ENCODE measurements at places on chromosomes 11 and 22.

GRCh38 chr22:49662681-49663080, 165.0 kb downstream of the BRD1 start:
- DNase-seq: peak; percentile 54

GRCh38 chr11:47768101-47768612, 1.0 kb upstream of the FNBP4 start:
- peak; percentile 75 for DNase-seq

- no peak for DNase-seq
Measured at GRCh38 chr11:16154715-16155396, 201.5 kb downstream of the SOX6 start.

GRCh38 chr11:57800444-57801182, 39.0 kb downstream of the CTNND1 start:
- DNase-seq: no peak

GRCh38 chr22:21582801-21583740, 15.6 kb downstream of the UBE2L3 start:
- DNase-seq: no peak

- no peak for DNase-seq
Measured at GRCh38 chr11:1667906-1668305, 29.1 kb upstream of the KRTAP5-6 start.

DNA sequence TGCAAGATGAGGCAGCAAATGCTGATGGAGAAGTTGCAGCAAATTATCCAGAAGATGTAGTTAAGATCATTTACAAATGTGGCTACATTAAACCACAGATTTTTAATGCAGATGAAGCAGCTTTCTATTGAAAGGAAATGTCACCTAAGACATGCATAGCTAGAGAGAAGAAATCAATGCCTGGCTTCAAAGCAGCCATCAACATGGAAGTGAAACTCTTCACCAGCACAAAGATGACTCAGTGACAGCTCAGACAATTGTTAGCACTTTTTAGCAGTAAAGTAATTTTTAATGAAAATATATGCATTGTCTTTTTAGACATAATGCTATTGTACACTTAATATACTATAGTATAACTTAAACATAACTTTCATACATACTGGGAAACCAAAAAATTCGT, 71.4 kb downstream of the FANCF start:
- no peak for DNase-seq

DNA sequence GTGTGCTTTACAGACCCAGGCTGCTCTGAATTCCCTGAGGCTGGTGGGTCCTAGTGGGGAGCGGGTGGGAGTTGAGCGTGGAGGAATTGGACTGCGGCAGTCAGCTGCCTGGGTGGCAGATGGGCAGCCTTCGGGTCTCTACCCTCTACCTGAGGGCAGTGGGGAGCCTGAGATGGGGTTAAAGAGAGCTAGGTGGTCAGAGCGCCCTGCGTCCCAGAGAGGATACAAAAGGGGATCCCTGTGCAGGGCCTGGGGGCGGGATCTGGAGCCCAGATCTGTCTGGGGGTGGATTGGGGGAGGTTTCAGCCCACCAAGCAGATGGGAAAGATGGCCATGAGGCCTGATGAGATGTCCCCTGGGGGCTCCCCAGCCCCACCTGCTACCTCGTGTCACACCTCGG, 18.2 kb downstream of the KCTD17 start:
- no peak for DNase-seq

DNA sequence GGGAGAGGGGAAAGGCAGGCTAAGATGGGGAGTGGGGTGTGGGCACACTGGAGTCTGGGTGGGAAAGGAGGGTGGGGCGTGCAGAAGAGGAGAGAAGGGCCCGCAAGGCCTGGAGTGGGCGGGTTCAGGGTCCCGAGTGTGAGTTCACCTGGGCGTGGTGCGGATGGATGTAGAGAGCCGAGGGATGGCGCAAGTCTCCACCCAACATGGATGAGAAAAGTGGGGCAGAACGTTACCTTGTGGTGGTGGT, 364 bp upstream of the ABCC8 start:
- DNase-seq: no peak

- no peak for DNase-seq
Measured at GRCh38 chr22:22351366-22351765, 106.8 kb downstream of the VPREB1 start.

DNA sequence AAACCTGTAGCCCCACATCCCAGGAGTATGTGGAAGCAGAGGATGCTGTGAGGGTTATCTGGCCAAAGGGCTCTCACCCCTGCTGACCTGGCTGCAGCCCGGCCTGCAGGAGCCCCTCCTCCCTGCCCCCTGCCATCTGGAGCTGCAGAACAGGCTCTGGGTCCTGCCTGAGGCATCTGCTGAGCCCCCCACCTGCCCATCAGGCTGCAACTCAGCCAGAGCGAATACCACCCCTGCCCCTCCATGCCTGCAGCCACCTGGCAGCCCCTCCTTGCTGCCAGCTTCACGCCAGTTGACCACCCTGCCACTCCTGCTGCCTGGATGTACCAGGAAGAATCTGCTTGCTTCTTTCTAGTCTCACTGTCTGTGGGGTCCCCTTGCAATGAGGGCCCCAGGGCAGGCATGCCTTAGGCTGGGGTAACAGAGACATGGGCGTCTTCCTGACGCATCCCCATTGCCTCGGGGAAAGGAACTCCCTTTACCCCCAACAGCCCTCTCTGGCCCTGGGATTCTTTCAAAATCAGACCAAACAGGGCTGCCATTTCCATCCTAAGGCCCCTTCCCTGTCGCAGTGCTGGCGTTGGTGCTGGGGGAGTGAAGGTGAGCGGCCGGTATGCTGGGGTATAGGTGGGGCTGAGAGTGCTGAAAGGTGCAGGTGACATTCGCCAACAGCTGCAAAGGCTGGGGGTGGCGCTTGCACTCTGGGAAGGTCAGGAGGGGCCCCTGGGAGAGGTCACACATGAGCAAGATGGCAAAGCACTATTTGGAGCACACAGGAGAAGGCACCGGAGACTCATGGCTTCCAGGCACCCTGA, 1334.6 kb downstream of the TBC1D22A start:
- no peak for DNase-seq

- no peak for DNase-seq
Measured at GRCh38 chr22:37822079-37822833, 926 bp upstream of the GALR3 start.

DNA sequence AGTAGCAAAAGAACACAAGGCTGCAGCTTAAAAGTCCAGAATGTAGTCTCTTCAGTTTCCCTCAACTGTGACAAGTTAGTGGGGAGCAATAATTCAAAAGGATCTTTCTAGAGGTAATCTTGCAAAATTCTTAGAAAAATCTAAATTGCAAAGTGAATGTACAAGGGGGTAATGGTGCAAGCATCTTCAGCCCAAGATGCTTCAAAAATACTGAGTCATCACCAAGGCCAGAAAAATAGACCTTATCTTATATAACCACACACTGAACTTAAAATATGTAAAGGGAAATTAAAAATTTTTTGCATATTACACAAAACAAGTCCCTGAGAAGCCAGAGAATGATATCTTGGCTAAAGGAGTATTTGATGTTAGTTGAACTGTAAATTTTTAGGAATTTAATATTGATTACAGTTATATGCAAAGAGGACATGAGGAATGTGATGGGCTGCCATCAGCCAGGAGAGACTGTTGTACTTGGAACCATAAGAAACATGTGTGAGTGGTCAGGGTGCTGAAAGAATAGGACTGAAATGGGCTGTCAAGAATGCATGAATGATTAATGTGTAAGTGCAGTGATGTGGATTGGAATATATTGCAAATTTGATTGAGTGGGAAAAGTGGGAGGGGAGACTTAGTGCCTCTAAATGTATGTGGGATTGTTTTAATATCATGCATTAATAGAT, 85.7 kb upstream of the LIN7C start:
- no peak for DNase-seq

- DNase-seq: no peak
Measured at GRCh38 chr22:36435516-36436415, 45.7 kb downstream of the TXN2 start.

DNA sequence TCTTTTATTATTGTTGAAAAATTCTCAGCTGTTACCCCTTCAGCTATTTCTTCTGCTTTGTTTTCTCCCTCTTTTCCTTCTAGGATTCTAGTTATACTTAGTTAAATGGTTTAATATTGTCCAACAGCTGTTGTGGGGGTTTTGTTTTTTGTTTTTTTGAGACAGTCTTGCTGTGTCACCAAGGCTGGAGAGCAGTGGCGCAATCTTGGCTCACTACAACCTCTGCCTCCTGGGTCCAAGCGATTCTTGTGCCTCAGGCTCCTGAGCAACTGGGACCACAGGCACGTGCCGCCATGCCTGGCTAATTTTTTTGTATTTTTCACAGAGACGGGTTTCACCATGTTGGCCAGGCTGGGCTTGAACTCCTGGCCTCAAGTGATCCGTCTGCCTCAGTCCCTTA, 12.7 kb downstream of the SDHAF2 start:
- DNase-seq: no peak

DNA sequence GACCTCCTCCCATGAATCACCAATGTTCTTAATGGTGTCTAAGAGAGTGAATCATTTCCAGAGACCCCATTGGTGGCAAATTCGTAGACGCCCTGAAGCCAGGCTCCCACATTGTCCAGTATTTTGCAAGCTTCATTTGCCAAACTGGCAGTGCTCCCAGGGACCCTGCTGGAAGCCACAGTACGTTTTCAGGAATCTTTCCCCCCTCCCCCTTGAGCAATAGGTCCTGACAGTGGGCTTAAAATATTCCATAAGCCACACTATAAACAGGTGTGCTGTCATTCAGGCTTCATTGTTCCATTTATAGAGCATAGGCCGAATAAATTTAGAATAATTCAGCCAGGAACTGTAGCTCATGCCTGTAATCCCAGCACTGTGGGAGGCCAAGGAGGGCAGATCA, 125.3 kb downstream of the MORC2 start:
- DNase-seq: no peak

DNA sequence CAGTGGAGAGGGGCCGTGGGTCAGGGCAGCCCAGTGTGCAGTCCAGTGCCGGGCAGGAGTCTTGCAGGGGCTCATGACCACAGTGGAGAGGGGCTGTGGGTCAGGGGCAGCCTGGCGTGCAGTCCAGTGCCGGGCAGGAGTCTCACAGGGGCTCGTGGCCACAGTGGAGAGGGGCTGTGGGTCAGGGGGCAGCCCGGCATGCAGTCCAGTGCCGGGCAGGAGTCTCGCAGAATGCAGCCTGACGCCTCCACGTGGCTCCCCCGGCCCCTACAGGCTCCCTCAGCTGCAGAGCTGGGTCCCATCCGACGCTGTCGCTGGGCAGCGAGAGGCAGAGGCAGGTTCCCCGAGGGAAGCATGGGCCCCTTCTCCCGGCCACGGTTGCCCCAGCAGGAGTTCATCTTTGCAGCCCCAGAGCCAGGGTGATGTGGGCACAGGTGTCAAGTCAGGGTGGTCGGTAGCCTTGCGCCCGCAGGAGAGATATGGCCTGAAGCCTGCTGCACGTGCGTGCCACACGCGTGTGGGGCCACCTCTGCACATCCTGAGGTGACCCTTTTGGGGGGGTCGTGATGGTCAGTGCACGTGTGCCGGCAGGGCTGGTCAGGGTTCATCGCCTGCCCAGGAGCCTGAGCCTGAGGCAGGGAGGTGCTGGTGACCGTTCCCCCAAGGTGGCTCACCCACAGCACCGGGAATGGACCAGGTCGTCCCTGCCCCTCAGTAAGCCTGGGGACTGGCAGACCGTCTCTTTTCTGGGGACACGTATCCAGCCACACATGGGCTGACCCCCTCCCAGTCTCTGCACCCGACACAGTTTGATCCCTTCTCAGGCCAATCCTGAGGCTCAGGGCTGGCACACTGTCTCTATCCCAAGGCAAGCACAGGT, 2.9 kb downstream of the IFITM5 start:
- peak; percentile 56 for DNase-seq

DNA sequence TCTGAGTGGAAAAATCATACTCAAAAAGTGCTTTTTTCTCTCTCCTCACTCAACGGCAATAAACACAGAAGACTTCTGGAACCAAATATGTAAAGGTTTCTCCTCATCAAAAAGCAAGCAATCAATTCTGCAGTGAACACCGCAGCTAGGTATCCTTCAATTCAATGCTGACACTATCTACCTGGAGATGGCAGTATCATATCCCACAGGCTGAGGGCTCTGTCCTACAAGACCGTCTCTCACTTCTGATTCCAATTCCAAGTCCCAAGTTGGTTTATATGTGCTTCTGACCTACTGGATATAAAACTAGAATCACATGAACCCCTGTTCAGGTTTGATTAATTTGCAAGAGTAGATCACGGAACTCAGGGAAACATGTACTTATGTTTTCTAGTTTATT, 59.7 kb upstream of the LUZP2 start:
- no peak for DNase-seq

GRCh38 chr11:92504004-92504403, 279.4 kb downstream of the FAT3 start:
- DNase-seq: no peak

- no peak for DNase-seq
Measured at GRCh38 chr11:128666397-128666796, 27.5 kb upstream of the FLI1 start.

- DNase-seq: no peak
Measured at GRCh38 chr11:92865352-92865751, 104.1 kb upstream of the MTNR1B start.

GRCh38 chr11:3010521-3011275, 18.6 kb upstream of the NAP1L4 start:
- no peak for DNase-seq

DNA sequence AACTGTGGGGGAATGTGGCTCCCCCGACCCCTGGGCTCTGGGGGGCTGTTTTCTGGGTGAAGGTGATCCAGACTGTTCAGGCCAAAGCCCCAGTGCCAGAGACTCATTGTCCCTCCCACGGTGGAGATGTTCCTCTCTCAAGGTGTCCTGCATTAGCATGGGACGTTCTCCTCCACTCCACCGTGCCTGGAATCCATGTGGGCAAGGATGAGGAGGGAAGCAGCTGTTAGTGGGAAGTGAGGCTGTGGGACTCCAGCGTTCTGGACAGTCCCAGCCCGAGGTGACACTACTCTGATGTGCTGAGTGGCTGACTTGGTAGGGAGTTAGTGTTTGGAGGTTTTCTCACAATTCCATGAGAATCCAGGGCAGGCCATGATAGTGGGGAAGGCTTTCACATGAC, 31.4 kb upstream of the CLDN5 start:
- no peak for DNase-seq

GRCh38 chr11:11521306-11522002, 100.4 kb downstream of the GALNT18 start:
- no peak for DNase-seq

DNA sequence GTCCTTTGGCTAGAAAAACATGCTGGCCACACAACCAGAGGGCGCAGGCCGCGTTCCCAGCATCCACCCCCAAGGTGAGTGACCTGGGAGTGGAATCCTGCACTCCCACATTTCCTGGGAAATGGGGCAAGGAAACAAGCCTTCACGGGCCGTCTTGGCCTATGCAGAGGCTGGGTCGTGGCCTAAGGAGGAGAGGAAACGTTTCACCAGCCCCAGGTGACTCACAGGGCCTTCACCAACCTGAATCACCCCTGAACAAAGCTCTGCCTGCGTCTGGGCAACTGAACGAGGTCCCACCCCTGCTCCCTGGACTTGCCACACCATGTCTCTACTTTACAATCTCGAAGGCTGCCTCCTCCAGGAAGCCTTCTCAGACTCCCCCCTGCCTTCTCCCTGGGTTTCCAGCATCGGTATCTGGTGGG, 13.2 kb downstream of the MYH9 start:
- no peak for DNase-seq

GRCh38 chr11:67584881-67585873, 1.6 kb downstream of the GSTP1 start:
- DNase-seq: no peak
